ENCODE measurements at places on chromosomes 7 and 10.

GRCh38 chr10:102220612-102221011 lies 5.5 kb upstream of the ELOVL3 start:
- no peak for DNase-seq

DNA sequence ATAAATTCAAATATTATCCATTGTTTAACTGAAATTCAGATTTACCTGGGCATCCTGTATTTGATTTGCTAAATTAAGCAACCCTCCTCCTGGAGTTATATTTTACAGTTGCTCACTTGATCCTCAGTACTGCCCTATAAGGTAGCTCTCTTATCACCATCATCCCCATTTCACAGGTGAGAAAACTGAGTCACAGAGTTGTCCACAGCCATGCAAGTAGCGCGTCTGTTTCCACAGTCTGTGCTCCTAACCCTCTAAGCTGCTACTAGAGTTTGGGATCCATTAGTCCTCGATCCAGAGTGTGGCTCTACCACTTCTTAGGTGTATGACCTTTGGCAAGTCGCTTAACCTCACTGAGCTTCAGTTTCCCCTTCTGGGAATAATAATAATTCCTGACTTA lies 34.9 kb upstream of the KDM7A start:
- DNase-seq: no peak

DNA sequence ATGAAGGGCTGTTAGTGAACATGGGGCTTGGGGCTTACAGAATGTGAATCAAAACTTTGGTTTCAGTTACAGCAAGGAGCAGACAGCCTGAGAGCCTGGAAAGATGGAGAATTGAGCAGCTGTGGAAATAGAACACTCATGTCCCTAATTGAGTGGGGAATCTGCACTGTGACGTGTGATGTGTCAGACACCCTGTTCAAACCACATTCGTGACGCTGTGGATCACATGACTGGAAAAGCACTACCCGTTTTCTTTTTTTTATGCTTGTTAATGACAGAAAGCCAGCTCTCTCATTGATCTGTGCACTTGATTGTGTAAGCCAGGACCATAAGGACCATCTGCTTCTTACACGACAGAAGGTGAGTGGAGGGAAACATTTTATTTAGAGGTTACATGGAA lies 15.1 kb upstream of the TBX20 start:
- no peak for DNase-seq

DNA sequence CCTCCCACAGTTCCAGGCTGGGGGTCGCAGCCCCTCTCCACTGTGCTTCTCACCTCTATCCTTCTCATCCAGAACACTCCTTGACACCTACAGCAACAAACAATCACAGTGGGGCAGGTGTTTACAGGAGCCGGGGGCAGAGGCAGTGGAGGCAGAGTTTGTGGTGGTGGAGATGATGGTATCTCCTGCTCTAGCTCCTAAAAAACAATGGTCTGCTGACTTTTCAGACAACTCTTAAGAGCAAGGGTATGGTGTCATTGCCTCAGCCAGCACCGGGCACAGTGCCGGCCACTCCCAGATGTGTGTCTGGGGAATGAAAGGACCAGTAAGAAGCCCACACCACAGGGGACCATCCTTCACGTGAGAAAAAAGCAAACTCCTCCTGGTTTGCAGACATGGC lies 36.3 kb upstream of the ANTXRL start:
- DNase-seq: no peak

GRCh38 chr7:22587322-22587721 lies 87.3 kb upstream of the STEAP1B start:
- DNase-seq: no peak

DNA sequence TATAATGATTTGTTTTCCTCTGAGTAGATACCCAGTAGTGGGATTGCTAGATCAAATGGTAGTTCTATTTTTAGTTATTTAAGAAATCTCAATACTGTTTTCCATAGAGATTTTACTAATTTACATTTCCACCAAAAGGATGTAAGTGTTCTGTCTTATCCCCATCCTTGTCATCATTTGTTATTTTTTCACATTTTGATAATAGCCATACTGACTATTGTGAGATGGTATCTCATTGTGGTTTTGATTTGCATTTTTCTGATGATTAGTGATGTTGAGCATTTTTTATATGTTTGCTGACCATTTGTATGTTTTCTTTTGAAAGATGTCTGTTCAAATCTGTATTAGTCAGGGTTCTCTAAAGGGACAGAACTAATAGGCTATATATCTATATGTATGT lies 160.0 kb upstream of the TMEM229A start:
- DNase-seq: no peak

- no peak for DNase-seq
Observed at GRCh38 chr7:51313738-51314425, 2.7 kb downstream of the COBL start.

- DNase-seq: no peak
Observed at GRCh38 chr7:64787295-64787694, 6.9 kb upstream of the ZNF138 start.

GRCh38 chr7:50864694-50865093 lies 82.0 kb upstream of the GRB10 start:
- no peak for DNase-seq

DNA sequence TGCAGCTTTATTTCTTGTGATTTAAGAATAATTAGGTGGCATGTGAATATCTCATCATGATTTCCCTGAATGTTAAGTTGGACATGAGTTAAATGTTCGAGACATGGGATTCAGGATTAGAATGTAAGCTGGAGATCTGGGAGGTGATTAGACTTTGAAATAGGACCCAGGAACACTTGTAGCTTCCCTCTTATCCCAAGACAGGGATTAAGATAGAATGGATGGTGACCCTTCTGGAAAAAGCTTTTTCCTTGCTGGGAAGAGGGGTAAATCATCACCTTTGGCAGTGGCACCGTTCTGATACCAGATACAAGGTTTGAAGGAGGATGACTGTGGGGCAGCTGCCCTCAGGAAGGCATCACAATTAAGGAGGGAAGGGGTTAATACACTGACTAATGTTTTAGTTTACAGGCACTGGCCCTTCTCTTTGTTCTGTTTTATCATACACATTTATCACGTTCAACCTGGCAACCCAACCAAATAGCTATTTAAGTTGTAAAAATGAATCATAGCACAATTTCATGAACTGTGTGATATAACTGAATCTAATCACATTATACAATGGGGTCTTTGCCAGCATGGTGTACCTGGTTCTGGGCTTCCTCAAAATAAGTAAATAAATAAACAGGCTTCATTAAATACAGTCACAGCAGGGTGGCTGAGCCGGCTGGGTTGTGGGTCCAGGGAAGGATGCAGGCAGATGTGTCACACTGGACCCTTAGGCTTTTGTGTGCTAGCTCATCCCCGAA lies 212.7 kb downstream of the LRMDA start:
- DNase-seq: no peak

DNA sequence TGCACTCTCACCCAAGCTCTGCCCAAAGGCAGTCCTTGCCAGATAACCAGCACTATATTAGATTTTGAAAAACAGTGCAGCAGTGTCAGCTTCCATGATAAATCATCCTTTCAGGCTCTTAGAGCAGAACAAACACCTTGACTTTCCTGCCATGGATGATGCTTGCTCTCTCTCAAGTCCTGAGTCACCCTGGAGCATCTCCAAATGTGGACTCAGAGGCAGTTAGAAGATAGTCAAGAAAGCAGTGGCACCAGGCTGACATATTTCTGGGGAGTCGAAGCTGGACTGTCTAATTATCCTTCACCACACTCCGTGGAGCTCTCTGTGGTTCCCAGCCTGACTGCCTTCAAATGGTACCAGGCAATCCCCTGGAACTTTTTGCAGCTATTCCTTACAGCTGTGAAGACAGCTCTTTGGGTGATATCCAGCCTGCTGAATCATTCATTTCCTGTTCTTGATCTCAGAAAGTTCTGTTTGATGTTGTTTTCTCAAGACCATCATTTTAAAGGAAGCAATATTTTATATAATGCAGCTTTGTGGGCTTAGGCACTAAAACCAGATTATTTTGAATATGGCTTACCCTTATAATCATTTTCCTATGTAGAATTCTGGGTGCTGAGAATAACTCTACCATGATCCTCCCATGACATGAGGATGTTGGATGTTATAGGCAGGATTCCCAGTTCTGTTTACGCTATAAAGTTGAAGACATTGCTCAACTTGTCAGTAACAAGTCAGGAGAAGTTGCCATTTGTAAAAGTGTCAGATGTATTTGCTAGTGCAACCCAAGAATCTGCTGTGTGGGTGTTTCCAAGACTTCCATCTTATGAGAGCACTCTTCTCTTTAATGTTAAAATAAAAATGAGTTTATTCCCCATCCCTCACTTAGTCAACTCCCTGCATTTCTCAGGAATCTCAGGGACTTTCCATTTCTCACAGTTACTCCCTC lies 233.8 kb downstream of the C7orf25 start:
- DNase-seq: no peak

DNA sequence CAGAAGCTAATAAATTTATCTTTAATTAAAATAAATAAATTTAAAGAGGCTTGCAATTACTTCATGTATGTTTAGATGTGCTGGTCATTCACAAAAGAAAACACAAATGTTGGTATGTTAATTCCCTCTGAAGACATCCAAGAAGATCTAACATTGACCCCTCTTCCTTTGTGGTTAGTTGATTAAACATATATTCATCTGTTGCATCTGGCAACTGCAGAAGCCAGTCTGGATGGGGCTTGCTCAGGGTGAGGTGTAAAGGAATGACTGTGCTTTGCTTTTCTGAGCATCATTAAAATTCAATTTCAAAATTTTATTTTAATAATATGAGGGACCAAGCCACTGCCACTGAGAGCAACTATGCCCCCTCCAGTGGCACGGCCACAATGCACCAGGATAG lies 36.4 kb upstream of the FERD3L start:
- DNase-seq: no peak

- DNase-seq: no peak
Observed at GRCh38 chr10:14949291-14949690, 4.6 kb downstream of the DCLRE1C start.

DNA sequence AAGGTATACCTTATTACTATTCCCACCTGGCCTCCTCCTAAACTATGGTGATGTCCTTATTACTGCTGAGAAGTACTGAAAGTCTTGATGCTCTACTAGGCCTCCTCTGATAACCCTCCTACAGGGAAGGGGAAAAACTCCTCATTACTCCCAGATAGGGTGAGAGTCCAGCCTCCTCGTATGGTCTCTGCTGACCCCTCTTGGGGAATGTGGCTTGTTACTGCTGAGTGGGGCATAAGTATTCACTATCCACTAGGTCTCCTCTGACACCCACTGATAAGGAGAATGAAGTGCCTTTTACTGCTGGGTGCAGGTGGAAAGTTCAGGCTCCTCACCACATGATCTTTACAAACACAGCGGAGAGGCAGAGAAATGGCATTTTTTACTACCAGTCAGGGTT lies 222.9 kb downstream of the CHRM2 start:
- DNase-seq: no peak

DNA sequence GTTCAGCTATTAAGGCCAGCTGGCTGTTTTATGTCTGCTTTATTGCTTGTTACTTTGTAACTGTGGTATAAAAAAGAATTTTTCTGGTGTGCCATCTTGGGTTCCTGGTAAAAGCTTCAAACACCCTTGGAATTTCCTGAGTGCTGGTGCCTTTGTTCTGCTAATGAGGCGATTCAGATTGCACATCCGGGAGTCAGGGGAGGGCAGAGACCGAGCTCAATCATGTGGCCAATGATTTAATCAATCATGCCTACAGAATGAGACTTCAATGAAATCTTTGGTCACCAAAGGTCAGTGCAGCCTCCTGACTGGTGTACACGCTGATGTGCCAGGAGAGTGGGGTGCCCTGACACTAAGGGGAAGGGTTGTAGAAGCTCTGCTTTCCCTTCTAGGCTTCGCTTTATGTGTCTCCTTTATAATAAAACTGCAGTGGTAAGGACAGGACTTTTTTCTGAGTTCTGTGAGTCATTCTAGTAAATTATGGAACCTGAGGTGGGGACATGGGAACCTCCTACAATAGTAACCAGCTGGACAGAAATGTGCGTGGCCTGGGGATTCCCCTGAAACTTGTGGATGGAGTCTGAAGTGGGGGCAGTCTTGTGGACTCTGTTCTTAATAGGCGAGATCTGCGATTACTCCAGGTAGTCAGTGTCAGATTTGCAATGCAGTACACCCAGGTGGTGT lies 69.4 kb upstream of the OGDHL start:
- DNase-seq: no peak

GRCh38 chr7:131889572-131890150 lies 333.2 kb upstream of the PODXL start:
- DNase-seq: no peak

GRCh38 chr7:101535351-101535751 lies 93.7 kb downstream of the MYL10 start:
- no peak for DNase-seq

DNA sequence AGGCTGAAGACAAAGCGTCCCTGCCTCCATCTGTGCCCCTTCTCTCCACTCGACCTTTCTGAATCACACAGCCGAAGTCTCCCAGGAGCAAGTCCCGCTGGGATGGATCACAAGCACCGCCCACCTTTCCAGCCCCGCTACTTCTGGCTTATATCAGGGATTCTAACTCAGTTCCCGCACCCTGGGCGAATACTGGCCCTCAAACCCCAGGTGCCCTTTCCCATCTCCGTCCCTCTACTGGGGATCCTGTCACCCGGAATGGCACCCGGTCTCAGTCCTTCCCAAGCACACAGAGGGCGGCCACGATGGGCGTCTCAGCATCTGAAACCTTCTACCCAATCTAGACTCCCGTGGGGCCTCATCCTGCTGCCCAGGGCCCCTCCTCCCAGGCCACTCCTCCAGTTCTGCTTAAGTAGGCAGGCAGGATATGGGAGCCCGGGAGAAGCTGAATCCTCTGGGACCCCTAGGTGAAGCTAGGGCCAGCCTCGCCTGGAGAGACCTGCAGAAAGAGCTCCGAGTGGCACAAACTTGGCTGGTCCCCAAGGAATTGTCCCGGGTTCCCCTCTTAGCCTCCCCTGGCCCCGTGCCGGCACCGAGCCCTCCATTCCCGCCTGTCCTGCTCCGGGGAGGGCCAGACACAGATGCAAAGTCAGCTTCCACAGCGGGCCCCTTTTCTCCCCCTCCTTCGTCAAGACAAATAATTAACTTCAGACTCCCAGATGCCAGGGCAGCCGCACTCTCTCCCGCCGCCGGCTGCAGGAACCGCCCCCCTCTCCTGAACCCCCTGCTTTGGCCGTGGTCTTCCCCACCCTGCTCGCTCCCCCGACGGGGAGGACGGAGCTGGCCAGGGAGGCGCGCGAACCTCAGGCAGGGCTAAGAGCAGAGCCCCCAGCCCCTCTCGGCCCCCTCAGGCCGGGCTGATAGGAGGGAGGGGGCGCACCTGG lies 612 bp downstream of the KCP start:
- no peak for DNase-seq

DNA sequence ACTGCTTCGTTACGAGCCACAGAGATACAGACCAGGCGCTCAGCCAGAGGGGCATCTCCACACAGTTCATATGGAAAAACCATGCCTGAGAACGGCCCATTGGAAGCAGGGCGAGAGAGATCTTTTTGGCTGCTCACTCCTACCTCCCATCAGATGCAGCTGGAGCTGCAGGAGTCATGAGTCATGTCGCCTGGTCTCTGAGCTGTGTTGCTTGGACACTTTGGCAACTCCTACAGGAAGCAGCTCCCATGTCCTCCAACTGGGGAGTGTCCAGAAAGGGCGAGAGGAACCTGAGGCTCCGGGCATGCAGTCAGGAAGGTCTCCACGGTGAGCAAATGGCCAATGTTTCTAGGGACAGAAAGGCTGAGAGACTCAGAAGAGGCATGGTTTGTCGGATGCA lies 24.9 kb downstream of the INSIG1 start:
- DNase-seq: no peak

All from T-cell (primary cell).